ENCODE measurements at places on chromosomes 6 and 20. TPM values are rescaled to one million over a fixed set of nuclear protein-coding genes. Genes with fewer than 3 reads are reported as not detected.

PHACTR3 gene
- polyA plus RNA-seq = 19.6 TPM

PRDM13 gene
- polyA plus RNA-seq = not detected

PGC gene
- not detected for polyA plus RNA-seq

DSP gene
- polyA plus RNA-seq = 237 TPM

ITPA gene
- polyA plus RNA-seq = 54.5 TPM

CENPW gene
- polyA plus RNA-seq = 69.8 TPM

FAM209A gene
- polyA plus RNA-seq = not detected

TMC2 gene
- not detected for polyA plus RNA-seq

CLPSL1 gene
- polyA plus RNA-seq = not detected

SNAI1 gene
- 7.8 TPM for polyA plus RNA-seq

GRCh38 chr20:17543531-17544131, 12.5 kb upstream of the BFSP1 start:
- H3K4me1 ChIP-seq = no peaks in the 10 kb centered on the region
- no peak overlapping the region for H3K4me3 ChIP-seq
- H3K36me3 ChIP-seq = no peaks in the 10 kb centered on the region
- no peak overlapping the region for H3K27ac ChIP-seq
- H3K27me3 ChIP-seq = no peaks in the 10 kb centered on the region

- no peaks in the 10 kb centered on the region for H3K36me3 ChIP-seq
- H3K27me3 ChIP-seq = no peaks in the 10 kb centered on the region
- peaks cover 21% of the 10 kb centered on the region for H3K4me1 ChIP-seq
These were observed 50.0 kb upstream of the SLC22A23 start for GRCh38 chr6:3506751-3507383.

DNA sequence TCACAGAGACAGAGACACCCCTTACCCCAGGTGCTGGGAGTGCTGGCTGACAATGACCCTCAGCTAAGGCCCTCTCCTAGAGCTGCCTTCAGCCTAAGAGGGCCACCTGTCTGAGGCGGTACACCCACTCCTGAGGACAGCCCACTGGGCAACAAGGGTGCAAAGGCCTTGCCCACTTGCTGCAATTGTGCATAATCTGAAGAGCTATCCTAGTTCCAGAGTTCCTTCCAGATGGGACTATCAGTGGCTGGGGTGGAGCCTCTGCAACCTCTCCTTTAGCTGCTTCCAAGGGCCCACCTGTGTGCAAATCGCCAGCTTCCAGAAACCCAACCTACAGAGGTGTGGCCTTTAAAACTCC, 87.5 kb downstream of the PREX1 start:
- H3K27ac ChIP-seq = no peak overlapping the region
- DNase-seq = no peak
- H3K36me3 ChIP-seq = no peaks in the 10 kb centered on the region
- peaks cover 12% of the 10 kb centered on the region for H3K4me1 ChIP-seq
- H3K27me3 ChIP-seq = no peaks in the 10 kb centered on the region
- no peak overlapping the region for H3K4me3 ChIP-seq

DNA sequence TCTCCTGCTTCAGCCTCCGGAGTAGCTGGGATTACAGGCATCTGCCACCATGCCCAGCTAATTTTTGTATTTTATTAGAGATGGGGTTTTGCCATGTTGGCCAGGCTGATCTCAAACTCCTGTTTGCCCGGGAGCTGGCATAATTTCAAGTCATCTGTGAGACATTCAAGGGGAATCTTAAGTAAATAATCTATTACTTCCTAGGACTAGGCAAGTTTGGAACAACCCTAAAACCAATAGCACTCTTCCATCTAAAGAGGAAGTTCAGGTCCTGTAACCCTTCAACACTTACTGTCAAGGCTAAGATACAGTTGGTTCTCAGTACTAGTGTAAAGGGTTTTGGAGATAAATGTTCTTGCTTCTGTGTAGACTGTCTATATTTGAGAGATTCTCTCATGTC, 267.8 kb upstream of the IRAK1BP1 start:
- H3K4me1 ChIP-seq = no peaks in the 10 kb centered on the region
- no peak overlapping the region for H3K27ac ChIP-seq
- no peak for DNase-seq
- no peak overlapping the region for H3K4me3 ChIP-seq
- H3K27me3 ChIP-seq = no peaks in the 10 kb centered on the region

- no peaks in the 10 kb centered on the region for H3K36me3 ChIP-seq
- H3K4me1 ChIP-seq = peaks cover 40% of the 10 kb centered on the region
- no peak for DNase-seq
- no peaks in the 10 kb centered on the region for H3K27me3 ChIP-seq
- no peak overlapping the region for H3K4me3 ChIP-seq
These were observed 102.4 kb upstream of the DST start for GRCh38 chr6:56745081-56745480.

DNA sequence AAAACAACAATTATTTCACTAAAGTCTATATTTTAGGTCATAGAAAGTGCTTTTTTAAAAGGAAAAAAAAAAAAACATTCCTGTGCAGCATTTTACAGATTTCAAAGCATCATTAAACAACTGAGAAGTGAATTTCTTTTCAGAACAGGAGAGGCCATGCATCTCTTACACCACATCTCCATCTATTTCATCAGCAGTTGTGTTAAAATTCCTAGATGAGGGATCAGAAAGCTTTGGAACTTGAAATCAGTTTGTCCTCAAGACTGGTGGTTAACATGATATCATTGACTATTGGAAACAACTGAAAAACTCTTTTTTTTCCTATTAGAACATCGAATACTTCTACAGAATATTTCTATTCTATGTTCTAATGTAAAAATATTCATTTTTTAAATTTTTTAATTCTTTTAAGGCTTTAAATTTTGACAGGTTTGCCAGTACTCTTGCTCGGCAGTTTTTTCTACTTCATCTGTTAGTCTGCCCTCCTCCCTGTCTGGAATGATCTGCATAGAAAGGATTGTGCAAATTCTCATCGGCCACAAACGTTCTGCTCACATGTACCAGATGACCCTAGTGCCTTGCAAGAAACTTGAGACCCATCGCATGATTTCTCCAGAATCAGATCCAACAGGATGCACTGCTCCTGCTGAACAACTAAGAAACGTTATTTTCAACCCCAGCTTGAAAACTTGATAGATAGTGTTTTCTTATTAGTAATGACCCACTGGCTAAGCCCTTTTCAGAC, 411.0 kb upstream of the AGPAT4 start:
- no peaks in the 10 kb centered on the region for H3K27me3 ChIP-seq
- no peak overlapping the region for H3K4me3 ChIP-seq
- H3K36me3 ChIP-seq = no peaks in the 10 kb centered on the region
- H3K27ac ChIP-seq = no peak overlapping the region
- H3K4me1 ChIP-seq = no peaks in the 10 kb centered on the region

- no peaks in the 10 kb centered on the region for H3K27me3 ChIP-seq
- H3K36me3 ChIP-seq = no peaks in the 10 kb centered on the region
- no peak overlapping the region for H3K4me3 ChIP-seq
- no peak overlapping the region for H3K27ac ChIP-seq
These were observed 37.5 kb downstream of the CARMIL1 start for GRCh38 chr6:25316626-25317025.

DNA sequence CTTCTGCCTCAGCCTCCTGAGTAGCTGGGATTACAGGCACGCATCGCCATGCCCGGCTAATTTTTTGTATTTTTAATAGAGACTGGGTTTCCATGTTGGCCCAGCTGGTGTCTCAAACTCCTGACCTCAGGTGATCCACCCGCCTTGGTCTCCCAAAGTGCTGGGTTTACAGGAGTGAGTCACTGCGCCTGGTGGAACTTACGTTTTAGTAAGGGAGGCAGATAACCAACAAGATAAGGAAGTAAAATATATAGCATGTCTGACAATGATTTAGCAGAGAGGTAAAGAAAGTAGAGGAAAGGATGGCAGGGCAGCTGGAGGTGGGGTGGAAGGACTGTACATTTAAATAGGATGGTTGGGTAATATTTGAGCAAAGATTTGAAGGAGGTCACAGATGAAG, 12.8 kb upstream of the MYMX start:
- H3K4me3 ChIP-seq = no peak overlapping the region
- H3K36me3 ChIP-seq = no peaks in the 10 kb centered on the region
- peaks cover 5% of the 10 kb centered on the region for H3K4me1 ChIP-seq
- H3K27me3 ChIP-seq = no peaks in the 10 kb centered on the region

DNA sequence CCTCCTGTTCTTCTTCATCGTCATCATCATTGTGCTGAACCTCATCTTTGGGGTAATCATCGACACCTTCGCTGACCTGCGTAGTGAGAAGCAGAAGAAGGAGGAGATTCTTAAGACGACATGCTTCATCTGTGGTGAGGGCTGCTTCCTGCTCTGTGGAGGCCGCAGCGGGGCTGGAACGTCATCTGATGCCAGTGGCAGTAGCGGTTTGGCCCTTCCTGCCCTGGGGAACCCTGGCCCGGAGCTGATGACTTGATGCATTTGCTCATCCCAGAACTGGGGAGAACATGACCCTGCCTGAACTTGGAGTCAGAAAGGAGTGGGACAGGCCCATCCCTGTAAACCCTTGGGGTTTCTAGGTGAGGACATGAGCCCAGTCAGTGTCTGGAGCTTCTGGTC, 18.7 kb downstream of the UQCC2 start:
- peaks cover 51% of the 10 kb centered on the region for H3K4me1 ChIP-seq
- no peaks in the 10 kb centered on the region for H3K27me3 ChIP-seq

- no peaks in the 10 kb centered on the region for H3K36me3 ChIP-seq
- peak; percentile 78 for DNase-seq
- H3K27ac ChIP-seq = peak overlapping the region; percentile 78
- peaks cover 3% of the 10 kb centered on the region for H3K27me3 ChIP-seq
These were observed 22.4 kb downstream of the ZNF311 start for GRCh38 chr6:28982476-28983266.

GRCh38 chr6:147961481-147962141, 381.0 kb upstream of the SASH1 start:
- no peak overlapping the region for H3K27ac ChIP-seq
- DNase-seq = no peak
- H3K4me3 ChIP-seq = no peak overlapping the region
- no peaks in the 10 kb centered on the region for H3K36me3 ChIP-seq
- no peaks in the 10 kb centered on the region for H3K27me3 ChIP-seq

DNA sequence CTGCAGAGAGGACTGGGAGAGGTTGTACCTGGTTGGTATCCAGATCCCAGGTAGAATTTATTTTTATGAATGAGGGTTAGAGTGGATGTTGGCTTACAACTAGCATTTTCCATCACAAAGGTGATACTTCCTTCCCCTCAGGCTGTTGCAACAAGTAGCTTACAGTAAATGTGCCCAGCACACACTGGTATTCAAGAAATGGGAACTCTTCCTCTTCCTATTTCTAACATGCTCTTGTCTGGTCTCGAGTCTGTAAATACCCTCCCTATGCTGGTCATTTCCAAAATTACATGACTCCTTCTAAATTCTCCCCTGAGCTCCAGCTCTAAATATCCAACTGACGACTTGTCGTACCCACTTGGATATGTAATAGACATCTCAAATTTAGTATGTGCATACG, 90.1 kb upstream of the FOXC1 start:
- DNase-seq = no peak
- no peak overlapping the region for H3K4me3 ChIP-seq
- H3K27ac ChIP-seq = no peak overlapping the region
- no peaks in the 10 kb centered on the region for H3K4me1 ChIP-seq

- H3K4me1 ChIP-seq = no peaks in the 10 kb centered on the region
- H3K27me3 ChIP-seq = peaks cover 30% of the 10 kb centered on the region
- no peak for DNase-seq
- no peaks in the 10 kb centered on the region for H3K36me3 ChIP-seq
These were observed 32.5 kb downstream of the HLA-DPB1 start for GRCh38 chr6:33108307-33108706.

All from cardiac muscle cell (in vitro differentiated cells and primary cell).